ENCODE measurements at places on chromosomes 3 and 15.

DNA sequence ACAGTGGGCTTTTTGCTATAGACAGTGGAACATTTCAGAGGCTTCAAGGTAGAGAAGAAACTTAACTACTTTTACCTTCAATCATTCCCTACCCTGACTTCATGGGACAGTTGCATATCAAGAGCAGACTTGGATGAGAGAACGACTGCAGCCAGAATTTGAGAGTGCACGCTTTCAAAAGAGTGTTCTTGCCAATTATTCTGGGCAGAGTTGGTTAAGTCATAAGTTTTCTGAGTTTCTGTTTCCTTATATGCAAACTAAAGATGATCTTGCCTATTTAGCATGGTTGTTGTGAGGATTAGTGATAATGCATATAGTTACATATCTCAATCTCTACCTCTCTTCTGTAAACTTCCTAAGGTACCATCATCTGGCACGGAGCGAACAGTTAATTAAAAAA lies 7.6 kb downstream of the SLC9A9 start:
- DNase-seq = no peak

- no peak for DNase-seq
Measured at GRCh38 chr3:30596152-30596551, 10.2 kb upstream of the TGFBR2 start.

- DNase-seq = no peak
Measured at GRCh38 chr3:105842943-105843342, 25.9 kb downstream of the CBLB start.

DNA sequence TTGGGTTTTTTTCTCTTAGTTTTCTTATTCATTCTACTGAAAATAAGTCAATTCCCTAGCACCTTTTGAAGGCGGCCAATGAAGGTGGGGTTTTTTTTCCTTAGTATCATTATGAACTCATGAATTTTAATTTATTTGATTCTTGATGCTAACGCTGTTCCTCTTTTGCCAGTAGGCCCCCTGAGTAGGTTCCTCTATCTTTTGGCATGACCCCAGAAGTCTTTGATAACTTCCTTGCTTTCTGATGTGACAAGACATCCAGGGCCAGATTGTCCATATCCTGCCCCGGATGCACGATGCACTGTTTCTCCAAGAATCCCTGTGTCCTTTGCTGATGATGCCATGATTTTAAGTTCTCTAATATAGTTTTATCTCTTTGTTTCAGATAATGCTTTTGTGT lies 20.6 kb downstream of the LRRK1 start:
- DNase-seq = no peak

- no peak for DNase-seq
Measured at GRCh38 chr3:78176869-78177268, 1137.0 kb downstream of the ROBO2 start.

- no peak for DNase-seq
Measured at GRCh38 chr3:48919215-48920138, 835 bp downstream of the ARIH2 start.

GRCh38 chr3:53162672-53163443 lies 1.8 kb downstream of the PRKCD start:
- no peak for DNase-seq

DNA sequence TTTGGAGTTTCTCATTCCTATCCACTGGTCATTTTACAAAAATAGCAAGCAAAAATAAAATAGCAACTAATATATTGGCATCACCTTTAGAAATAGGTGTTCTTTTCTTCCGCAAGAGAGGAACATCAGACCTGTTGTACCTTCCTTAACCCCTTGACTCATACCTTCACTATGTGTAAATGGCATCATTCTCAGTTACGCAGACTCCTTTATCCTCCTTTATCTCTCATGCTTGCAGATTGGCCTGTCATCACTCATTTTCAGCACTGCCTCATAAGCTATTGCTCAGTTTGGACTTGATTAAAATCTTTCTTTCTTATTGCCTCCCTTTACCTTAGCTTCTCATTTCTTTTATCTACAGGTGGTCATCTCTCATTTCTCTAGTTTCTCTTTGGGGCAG lies 21.4 kb downstream of the ARHGEF26 start:
- DNase-seq = no peak

- DNase-seq = no peak
Measured at GRCh38 chr15:91109885-91110284, 9.8 kb downstream of the SV2B start.

DNA sequence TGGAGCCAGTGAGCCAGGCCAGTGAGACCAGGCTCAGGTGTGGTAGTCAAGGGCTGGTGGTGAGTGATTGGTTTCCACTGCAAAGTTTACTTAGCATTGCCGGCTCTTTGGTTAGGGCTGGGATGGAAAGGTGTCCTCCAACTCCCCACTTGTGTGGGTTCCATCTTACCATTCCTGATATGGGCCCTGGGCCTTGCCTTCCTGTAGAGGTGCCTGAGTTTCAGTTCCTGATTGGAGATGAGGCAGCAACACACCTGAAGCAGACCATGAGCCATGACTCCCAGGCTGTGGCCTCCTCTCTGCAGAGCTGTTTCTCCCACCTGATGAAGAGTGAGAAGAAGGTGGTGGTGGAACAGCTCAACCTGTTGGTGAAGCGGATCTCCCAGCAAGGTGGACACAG lies 3.1 kb downstream of the MPI start:
- no peak for DNase-seq

DNA sequence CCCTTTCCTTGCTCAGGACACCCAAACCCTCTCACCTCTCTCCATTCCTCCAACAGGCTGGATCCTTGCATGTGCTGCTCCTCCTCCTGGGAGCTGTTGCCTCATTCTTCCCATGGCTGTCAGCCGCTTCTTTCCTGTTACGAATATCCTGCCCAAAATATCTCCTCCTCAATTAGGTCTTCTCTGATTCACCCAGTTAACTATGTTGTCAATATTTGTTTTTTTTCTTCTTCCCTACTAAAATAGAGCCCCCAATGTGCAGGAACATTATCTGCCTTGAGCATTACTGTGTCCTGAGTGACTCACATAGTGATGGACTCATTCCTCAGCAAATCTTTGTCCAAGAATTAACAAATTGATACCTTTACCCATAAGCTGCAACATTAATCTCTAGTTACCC lies 357.2 kb downstream of the CLSTN2 start:
- DNase-seq = peak; percentile 46

- no peak for DNase-seq
Measured at GRCh38 chr3:132225664-132226063, 91.5 kb upstream of the ACP3 start.

DNA sequence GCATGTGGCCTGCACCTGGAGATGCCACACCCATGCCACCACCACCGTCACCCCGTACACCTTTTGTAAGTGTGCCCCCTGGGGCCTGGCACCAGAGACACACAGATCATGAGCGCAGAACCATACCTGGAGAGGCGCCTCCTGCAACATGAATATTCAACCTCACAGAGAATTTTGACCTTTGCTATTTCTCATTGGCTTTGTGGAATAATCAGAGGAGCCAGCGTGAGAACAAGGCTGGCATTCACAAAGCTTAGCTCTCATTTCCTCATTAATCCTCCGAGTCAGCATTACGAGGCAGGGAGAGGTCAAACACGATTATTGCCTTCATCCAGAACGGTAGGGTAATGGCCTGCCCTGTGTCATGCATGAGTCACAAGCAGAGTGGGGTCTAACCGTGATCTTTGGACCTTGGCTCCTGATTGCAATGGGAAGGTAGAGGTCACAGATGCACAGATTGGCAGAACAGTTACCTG lies 73.0 kb upstream of the POMGNT2 start:
- DNase-seq = peak; percentile 69

DNA sequence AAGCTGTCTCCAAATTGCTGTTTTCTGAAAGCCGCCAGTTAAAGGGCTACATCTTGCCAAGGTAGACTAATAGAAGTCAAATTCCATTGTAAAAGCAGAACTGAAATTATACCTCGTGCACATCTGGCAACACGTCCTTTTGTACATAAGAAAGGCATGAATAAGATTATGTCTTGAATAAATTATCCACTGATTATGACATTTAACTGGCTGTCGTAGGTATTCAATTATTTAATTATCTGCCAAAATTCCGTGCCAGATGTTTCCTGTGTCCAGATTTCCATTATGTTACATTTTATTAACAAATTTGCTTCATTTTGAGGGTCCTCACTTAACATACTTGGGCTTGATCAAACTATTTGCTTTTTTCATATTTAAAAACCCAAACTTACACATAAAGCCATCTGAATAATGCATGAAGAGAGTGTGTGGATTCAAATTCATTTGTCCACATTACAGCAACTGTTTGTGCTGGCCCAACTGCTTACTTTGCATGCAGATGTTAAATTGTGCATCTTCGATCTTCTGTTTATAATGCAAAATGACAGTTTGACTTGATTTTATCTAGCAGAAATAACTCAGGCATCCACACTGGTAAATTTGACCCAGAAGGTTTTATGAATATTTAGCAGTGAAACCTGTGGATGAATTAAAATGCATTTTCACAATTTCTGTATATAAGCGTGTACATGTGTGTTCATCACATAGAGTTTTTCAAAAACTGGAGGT lies 701.5 kb downstream of the ZNF385D start:
- DNase-seq = no peak

GRCh38 chr3:133894353-133895207 lies 1.1 kb downstream of the RAB6B start:
- DNase-seq = no peak

GRCh38 chr3:45666757-45667431 lies 22.3 kb upstream of the SACM1L start:
- no peak for DNase-seq

DNA sequence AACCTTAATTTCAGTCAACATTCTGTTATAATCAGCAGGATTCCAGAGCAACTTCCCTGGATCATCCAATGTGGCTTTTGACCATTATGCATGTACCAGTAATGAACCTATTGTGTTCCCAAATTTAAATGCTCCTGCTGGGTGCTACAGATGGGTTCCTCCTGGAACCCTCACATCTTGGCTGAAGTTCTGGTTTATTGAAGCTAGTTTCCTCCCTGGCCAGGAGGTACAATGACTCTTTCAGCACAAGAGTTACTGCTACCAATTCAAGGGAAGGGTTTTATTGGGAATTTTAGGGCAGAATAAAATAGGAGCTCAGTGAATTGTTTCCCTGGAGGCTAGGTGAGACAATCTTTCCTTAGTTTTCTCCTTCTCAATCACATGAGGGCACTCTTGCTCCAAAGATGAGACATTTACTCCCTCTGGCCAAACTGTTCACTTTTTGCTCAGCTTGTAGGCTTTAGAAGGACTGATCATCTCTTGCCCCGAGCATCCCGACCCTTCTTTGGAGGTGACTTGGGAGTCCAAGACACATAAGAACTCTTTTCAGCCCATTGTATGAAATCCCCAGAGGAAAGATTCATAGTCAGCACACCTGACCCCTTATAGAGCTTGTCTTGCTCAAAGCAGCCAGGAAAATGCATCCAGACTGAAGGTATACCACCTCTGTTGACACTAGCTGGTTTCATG lies 8.8 kb upstream of the NPHP3 start:
- DNase-seq = peak; percentile 13

DNA sequence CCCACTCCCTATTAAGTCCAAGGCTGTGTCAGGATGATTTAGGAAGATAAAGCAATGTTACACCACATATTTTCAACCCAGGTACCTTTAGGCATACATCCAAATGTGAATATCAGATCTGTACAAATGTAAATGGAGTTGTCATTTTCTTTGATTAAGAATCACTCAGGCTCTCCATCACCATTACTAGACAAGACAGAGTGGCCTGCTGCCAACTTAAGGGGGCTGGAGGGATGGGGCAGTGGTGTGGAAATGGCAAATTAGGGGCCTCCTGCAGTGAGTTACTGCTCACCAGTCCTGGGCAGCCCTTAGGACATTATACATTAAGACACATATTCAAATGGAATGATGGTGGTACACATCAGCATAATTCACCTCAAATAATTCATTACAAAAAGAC lies 211.0 kb downstream of the TNIK start:
- DNase-seq = no peak

GRCh38 chr3:55719006-55719405 lies 231.9 kb upstream of the WNT5A start:
- DNase-seq = no peak

GRCh38 chr3:98901119-98901391 lies 440 bp downstream of the DCBLD2 start:
- no peak for DNase-seq

DNA sequence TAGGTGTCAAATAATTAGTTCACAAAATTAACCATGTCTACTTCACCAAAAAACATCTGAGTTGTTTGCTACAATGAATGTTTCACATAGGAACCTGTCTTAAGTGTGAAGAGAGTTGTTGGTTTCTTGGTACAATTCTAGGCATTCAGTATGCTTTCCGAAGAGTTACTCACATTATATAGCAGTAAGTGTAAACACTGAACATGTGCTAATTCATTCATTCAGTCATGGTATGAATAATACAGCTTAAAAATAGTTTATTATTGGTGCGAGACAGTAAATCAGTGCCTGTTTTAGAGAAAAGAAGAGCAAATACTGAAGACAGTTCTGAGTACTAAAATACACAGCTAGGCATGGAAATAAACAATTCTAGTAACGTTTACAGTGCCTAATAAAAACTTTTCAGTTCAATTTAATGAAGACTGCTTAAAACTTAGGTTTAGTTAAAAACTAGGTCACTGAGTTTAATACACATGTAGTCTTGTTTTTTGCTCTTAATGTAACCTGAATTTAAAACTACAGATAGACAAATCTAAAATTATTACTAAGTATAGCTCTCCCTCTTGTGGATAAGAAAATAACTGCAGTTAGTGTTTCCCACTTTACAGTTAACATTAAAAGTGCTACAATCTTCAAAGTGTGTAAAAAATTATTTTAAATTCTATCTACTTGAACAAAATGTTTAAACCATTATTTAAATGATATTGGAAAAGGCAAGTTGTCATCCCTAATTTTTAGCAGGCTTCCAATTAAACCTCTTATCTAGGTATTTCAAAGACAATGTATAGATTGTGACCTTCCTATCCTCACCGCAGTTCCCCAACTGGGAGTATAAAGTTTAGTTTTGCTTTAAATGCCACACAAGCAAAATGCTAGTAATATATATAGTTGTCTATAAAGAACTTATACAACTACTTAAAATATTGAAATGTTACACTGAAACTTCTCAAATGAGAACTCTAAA lies 20.1 kb upstream of the ZCWPW2 start:
- no peak for DNase-seq

DNA sequence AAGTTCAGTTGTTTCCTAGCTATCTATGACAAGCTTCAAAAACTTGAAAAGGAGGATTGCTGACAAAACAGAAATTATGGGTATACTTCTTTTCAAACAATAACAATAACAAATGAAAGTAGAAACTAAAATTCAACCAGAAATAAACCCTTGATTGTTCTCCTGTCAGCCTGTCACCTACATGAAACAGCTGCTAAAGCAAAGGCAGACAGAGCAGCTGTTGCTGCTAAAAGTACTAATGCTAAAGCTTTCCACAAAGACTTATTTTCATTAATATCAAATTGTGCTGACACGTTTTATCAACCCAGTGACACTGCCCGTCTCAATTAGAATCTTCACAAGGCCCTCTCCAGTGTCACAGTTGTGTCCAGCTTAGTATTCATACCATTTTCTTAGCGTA lies 533.2 kb upstream of the GBE1 start:
- DNase-seq = peak; percentile 5

DNA sequence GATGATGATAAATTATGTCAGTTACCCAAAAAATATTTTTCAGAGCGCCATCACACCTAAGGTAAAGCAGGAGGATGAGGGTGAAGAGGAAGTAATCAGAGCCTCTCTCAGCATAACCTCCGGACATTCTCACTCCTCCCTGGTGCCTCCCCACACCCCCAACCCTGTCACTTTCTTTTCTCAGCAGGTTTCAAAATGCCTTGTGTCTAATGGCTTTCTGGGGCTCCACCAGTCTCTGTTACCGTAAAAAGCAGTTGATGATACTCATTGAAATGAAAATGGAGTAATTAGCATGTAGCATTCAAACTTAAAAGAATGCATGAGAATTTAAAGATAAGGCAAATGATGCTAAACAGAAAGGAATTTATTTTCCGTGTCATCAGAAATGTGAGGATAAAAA lies 180.0 kb downstream of the ERC2 start:
- DNase-seq = no peak
